ENCODE measurements at places on chromosomes 6 and 20.
A peak's percentile ranks its signal among the peaks of the same experiment; 100 is the strongest.

DNA sequence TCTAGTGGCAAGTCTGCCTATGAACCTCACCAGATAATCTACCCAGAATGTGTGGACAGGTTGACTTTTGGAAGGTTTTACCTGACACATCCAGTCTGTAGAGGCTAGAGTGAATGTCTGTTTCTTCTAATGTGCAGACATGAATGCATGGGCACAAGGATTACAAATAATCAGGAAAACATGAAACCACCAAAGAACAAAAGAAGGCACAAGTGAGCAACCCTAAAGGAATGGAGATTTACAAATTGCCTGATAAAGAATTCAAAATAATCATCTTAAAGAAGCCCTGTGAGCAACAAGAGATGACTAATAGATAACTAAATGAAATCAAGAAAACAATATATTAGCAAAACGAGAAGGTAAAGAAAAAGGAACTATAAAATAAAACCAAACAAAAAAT, 876.1 kb upstream of the ADGRB3 start:
- no peak for DNase-seq

DNA sequence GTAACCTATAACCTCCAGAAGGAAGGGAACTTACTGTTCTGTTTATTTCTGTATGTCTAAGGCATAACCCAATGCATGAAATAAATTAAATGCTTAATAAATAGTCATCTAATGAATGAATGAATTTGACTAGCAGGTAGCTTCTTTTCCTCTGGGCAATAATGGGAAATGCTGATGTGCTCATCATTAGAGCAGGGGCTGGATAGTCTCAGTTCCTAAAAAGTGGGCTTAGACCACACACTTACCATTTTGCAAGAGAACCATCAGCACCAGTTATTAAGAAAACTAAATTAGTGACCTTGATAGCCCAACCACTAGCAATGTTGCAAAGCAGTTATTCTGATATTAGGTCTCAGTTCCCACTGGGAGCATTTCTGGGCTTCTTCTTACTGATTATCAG, 449.7 kb downstream of the CDC5L start:
- no peak for DNase-seq

DNA sequence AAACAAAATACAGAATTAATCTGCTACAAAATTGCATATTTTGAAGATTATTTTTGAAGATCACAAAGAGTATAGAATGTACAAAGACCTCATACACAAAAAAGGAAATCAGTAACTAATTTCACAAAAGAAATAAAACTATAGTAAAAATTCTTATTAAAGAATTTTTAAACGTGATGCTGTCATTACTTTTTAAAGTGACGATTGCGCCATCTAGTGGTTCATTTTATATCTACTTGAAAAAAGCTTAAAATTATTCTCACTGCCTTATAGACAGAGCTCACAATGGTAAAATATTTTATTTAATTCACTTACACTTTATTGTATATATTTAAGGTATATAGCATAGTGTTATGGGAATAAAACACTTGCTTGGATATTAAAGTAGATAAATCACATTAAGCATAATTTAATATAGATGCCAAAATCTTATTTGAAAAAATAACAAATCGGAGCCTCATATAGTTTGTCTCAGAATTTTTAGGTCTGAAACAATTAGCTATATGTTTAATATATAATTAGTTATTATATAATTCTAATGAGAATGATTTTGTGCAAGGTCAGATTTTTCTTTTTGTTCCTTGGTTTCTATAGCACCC, 128.8 kb downstream of the PHF3 start:
- DNase-seq: no peak

DNA sequence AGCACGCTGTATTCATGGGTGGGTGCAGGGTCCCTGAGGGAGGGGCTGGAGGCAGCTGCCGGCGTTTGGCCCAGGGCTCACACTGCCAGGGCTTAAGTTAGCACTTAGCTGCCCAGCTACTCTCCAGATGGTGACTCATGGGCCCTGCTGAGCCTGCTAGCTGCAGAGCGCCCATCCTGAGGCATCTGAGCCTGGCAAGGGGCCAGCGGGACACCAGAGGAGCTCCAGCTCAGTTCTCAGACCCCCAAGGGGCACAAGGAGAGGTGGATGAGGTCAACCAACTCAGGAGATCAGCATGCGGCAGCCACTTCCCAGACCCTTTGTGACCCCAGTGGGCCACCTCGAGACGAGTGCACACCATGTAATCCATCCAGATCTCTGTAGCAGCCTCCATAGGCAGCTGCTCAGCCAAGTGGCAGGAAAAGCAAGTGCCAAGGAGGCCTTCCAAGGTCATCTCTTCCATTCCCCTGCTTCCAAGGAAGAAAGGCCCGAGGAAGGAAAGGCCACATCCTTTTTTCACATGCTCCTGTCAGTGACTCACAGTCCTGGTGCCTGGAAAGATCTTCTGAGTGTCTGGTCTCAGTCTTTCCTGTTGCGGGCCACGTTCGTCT, 35.3 kb downstream of the FOXP4 start:
- no peak for DNase-seq

DNA sequence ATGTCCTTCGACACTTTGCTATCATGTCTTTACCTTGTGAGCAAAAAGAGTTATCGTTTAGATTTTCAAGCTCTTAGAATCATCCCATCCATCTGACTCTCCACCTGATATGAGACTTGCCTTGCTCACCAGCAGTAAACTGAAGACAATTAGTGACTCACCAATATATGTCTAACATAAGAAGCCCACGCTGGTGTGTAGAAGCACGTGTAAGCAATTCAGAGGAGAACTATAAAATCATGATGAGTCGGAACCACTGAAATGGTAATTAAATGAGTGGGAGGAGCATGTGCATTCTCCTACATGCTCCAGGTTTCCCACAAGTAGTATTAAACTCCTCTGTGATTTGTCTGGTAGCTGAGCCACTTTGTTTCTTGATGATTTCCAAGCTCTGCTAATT, 181.6 kb upstream of the RNF217 start:
- DNase-seq: no peak

DNA sequence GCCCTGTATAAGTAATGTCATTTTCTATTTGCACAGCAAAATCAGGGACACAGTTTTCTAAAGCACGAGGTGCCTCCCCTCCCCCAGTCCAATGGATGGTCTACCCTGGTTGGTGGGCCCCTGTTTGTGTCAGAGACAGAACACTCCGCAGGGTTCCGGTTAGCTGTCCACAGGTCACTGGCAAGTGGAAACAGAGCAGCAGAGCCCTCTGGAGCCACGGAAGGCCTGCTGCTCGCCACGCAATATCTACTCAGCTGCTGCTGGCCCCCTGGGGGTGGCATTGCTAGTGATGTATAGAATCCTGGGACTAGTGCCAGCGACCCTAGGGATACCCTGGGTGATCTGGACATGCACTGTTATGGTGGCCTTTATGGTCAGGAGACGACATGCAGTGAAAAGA, 50.4 kb downstream of the RIN2 start:
- no peak for DNase-seq

DNA sequence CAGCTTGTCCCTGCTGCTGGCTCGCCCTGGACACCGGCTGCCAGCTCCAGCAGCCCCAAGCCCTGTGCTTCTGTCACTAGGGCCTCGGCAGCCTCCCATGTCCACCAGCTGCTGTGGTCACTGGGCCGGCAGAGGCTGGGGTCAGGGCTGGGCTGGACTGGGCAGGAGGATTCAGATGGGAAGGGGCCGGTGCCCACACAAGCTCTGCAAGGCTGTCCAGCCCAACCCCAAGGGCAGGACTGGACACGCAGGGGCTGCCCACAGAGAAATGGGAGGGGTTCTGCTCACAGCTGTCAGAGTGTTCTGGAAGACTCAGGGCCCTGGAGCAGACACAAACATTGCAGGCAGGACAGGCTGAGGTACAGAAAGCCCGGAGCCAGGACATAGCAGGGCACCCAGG, 65.6 kb downstream of the ADNP start:
- DNase-seq: peak; percentile 36

- no peak for DNase-seq
Observed at GRCh38 chr6:170018936-170019817, 267.8 kb downstream of the ERMARD start.

DNA sequence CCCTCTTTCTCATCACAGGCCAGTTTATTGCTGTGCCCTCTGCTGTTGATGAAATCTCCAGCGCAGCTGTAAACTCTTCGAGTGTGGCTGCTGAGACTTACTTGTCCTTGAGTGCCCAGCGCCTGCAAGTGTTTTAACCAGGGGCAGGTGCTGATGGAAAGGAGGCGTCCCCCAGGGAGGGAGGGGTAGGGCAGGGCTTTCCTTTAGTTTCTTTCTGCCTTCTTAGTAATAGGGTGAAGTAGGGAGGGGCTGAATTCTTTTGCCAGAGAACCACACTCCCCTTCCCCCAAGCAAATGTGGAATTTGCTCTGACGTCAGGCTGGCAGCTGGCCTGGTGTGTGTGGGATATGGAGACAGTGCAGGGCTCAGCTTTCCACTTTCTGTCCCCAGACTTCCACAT, 61.2 kb downstream of the IGF2R start:
- DNase-seq: peak; percentile 70

- DNase-seq: no peak
Observed at GRCh38 chr20:40087496-40087895, 601.5 kb downstream of the MAFB start.

- no peak for DNase-seq
Observed at GRCh38 chr6:33405386-33405940, 5.4 kb upstream of the PHF1 start.

GRCh38 chr20:37251825-37252477, 9.7 kb downstream of the GHRH start:
- no peak for DNase-seq

DNA sequence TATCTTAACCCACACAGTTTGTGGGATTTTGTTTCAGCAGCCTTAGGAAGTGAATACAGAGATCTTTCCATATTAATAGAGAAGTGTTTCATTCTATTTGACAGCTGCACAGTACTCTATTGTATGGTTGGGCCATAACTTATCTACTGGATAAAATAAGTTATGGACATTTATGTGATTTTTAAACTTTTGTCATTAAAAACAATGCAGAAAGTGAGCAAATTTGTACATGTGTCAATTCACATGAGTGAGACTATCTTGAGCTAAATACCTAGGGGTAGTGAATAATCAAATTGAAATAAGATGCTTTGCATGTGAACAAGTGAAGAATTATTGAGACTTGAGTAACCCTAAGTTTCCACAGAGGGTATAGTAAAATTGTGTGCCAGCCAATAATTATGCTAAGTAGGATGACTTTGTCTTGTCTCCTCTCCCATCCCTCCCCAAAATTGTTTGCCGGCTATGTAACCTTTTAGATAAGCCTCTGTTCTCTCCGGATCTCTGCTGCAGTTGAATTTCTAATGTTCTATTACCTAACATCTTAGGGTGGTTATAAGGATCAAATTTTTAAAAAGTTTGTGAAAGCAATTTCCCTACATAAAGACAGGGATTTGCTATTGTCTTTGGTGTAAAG, 33.3 kb upstream of the TPBG start:
- no peak for DNase-seq

GRCh38 chr6:106385530-106385929, 25.0 kb downstream of the CRYBG1 start:
- DNase-seq: no peak

- DNase-seq: no peak
Observed at GRCh38 chr20:47062226-47062890, 167.7 kb downstream of the EYA2 start.

- DNase-seq: peak; percentile 99
Observed at GRCh38 chr20:33686100-33686983, at the start of gene E2F1. E2F1 (minus strand) TSS chr20:33686385; CDS start chr20:33686264, 121 bp downstream.

DNA sequence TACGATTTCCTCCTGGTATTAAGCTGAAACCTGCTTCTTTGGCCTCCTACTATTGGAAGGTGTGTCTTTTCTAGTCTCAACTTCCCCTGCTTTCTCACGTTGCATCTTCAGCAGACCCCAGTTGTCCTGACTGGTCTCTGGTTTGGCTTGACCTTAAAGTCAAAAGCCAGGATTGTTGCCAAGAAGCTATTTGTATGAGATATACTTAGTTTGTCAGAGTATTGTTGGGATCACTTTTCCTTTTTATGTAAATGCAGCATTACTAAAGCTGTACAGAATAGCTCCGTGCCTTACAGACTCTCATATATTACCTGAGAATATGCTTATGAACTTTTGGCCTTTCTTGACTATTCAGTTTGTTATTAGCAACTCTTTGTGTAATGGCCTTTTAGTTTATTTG, 61.1 kb downstream of the TSPYL4 start:
- no peak for DNase-seq

DNA sequence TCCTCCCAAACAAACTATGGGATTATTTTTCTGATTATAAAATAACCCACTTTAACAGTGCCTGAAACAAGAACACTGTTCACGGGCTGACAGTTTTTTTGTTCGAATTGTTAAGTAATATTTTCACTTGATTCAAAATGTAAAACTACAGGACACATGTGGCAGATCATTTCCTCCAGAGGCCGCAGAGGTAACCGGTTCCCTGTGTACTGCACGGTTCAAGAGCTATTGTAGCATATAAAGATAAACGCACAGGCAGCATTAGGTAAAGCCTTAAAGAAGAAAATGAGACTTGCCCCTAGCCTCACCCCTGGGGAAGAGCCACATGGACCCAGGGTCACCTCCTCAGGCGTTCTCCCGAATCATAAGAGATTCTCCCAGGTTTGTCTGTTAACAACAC, 181.3 kb upstream of the AFDN start:
- no peak for DNase-seq

DNA sequence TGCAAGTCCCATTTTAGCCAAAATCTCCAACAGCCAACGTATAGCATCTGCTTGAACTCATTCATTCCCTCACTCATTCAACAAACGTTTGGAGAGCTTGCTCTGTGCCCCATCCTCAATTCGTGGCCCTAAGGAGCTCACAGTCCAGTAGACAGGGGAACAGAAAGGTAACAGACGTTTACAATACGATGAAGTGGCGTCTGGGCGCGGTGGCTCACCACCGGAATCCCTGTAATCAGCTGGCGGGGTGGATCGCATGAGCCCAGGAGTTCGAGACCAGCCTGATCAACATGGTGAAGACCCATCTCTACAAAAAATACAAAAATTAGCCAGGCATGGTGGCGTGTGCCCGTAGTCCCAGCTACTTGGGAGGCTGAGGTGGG, 790 bp upstream of the E2F1 start:
- no peak for DNase-seq

DNA sequence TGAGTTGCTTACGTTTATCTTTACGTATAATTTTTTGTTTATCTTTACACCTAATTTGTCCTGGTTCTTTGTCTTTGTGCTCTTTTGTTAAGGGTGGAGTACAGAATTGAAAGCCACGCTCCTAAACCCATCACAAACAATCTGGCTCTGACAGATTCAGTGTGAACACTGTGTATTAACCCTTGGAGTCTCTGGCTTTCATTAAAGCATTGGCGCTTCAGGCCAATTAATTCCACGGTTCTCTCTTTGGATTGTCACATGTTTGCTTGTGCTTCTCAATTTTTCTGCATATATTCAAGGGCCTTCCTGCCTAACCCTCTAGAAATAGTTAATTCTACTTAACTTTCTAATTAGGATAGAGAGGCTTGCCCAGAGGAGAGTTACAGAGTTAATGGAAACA, 38.6 kb downstream of the NKX2-4 start:
- no peak for DNase-seq

All from glutamatergic neuron (in vitro differentiated cells).